ENCODE measurements at places on chromosomes 1 and 21.

DNA sequence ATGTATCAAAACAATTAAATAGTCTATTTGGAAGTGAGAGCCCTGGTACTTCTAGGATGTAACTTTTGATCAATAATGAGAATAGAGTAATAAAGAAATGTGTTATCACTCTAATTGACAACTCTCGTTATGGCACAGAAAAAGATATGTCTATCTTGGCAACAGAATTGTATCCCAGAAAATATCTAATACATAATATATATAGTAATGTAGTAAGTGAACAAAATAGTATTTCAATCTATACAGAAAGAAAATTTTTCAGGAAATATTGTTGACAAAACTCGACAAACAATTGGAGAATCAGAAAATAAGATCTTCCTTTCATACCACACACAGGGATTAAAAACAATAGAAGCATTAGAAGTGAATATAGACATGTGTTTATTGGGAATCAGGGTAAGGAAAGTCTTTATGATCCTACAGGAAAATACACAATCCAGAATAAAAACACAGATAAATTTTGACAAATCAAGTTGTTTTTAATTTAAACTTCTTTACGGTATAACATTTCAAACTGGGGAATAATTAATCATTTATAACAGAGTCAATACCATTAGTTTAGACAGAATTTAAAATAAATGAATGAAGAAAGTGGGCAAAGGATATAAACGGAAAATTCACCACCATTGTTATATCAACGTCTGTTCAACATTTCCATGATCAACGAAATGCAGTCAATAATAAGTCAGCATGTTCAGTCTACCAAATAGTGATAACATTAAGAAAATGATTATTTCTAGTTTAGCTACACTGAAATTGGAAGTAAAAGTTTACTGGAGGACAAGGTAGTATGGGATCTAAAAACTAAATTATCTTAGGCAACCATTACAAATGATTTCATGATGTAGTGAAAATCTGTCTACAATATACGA lies 1526.5 kb upstream of the TPTE start:
- DNase-seq, result no peak

DNA sequence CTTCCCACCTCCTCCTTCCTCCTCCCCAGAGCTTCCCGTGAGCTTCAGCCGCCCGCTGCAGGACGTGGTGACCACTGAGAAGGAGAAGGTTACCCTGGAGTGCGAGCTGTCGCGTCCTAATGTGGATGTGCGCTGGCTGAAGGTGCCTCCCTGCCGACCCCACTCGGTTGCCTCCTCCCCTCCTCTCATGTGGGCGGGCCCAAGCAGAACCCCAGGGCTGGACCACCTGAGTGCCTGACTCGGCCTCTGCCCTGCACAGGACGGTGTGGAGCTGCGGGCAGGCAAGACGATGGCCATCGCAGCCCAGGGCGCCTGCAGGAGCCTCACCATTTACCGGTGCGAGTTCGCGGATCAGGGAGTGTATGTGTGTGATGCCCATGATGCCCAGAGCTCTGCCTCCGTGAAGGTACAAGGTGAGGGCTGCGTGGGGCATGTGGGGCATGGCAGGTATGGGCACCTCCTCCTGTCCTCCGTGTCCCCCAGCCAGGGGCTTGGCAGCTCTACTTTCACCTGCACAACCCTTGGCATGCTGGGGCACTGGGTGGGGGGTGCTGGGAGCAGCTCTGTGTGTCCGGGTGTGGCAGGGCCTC lies 69.2 kb downstream of the OBSCN start:
- DNase-seq, result no peak

DNA sequence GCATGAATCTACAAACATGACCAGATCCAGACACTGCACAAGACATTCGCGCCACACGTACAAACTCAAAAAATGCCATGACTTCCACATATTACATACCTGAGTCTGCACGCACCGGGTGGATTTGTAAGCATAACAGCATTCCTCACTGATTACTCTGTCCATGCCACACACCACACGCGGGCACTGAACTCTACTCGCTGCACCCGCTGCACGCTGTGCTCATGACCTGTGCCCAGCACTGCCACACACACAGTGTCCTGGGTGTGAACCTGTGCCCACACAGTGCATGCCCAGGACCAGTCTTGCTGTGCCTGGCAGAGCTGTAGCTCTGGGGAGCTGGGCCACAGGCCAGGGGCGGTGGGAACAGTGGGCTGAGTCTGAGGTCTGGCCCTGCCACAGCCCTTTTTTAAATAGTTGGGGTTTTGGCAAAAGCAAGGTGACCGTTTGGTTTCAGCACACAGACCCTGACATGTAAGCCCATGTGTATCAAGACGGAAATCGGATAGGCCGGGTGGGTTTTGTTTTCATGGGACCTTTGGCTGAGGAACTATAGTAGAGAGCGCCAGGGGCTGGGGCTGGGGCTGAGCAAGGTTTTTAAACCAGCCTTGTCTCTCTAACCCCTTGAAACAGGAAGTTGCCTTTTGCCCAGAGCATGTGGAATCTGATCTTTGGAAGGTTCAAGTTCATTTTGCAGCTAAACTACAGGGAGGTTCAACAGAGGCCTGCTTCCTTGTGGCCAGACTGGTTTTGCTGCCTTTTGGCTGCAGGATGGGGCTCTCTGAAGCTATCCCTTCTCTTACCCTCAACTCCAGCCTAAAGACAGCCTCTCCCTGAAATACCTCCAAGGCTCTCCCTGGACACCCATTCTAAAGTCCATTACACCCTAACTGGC lies 12.3 kb upstream of the GOLT1A start:
- DNase-seq, result no peak

DNA sequence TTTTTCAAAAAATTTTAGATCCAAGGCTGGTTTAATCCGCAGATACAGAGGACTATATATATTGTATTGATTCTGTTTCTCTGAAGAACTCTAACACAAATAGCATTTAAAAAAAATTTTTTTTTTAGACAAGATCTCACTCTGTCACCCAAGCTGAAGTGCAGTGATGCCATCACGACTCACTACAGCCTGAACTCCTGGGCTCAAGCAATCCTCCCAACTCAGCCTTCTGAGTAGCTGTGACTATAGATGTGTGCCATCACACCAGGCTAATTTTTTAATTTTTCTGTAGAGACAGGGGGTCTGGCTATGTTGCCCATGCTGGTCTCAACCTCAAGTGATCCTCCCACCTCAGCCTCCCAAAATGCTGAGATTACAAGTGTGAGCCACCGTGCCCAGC lies 3.0 kb downstream of the ANKRD45 start:
- DNase-seq, result no peak

DNA sequence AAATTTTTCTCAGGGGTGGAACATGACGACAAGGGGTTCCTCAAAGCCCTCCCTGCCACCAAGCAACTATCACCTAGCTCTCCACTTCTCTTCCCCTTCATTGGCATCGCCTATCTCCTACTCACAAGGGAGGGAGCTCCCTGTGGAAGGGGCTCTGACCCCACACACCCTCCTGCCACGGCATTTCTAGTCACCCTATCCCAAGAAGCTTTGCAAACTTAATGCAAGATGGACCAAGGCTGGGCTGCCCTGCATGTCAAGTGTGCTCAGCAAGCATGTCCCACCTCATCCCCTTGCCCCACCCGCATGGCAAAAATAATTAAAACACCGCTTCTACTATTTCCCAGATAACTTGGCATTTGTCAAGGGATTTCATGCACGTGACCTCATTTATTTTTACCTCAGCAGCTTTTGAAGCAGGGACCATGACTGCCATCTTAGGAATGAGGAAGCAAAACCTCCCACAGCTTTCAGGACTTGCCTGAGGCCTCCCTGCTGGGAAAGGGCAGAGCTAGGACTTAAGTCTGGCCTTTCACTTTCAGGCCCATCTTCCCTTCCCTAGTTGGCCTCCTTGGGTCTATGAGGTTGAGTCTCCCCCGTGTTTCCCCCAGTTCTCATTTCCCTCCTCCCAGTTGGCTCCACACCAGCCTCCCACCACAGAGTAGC lies 161.3 kb downstream of the TSEN15 start:
- DNase-seq, result no peak
